Activated naive CD8-positive, alpha-beta T cell treated with anti-CD3 and anti-CD28 coated beads, Interleukin-2, amount 50 U/mL, for 24 hours (primary cell): ENCODE measurements at places on chromosomes 3 and 15.

DNA sequence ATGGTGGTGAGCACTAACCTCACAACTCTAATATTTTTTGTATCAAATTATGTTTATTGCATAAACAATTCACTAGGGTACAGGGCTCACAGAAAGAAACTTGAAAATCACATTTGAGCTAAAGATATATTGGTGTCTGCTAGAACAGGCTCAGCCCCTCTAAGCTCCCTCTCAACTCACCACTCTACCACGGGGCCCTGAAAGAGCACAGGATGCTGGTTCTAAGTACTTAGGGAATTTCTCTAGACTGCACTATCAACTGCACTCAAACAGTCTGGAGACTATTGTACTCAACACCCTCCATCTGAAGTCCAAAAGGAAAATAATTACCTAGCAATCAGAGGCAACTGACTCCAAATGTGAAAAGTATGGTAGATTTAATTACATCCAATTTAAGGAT is 98.7 kb upstream of the STRIT1 start:
- no peak overlapping the region for H3K27ac ChIP-seq
- H3K4me1 ChIP-seq, result no peaks in the 10 kb centered on the region
- no peak overlapping the region for H3K4me3 ChIP-seq

DNA sequence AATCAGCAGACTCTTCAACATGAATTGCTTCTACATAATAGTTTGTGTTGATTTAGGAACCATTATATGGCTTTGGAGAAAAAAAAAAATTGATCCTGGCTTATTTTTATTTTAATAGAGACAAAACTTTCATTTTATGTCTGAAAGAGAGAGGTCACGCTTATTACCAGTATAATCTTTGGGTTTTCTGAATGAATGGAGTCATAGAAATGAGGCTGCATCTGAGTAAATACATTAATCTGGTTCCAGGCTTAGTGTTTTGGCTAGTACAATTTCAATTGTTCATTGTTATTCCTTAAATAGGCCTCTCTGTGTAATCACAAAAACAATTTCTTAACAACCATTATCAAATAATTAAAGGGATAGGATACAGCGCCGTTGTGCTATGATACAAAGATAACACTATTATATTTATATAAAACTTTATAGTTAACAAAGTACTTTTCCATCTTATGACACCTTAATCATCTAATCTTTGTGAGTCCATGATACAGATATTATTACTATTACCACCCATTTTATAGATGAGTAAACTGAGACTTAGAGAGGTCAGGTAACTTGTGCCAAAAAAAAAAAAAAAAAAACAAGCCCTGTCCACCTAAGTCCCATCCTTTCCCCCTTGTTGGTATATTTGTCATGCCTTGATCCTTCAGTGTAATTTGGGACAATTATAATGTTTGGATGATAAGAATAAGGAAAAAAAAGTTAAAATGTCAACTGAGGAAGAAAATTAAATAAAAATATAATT is 41.8 kb upstream of the GOLM2 start:
- no peaks in the 10 kb centered on the region for H3K4me1 ChIP-seq
- no peaks in the 10 kb centered on the region for H3K36me3 ChIP-seq
- H3K4me3 ChIP-seq, result no peak overlapping the region
- DNase-seq, result no peak

GRCh38 chr3:137687181-137687879 is 76.8 kb upstream of the SOX14 start:
- H3K27ac ChIP-seq, result no peak overlapping the region
- no peak overlapping the region for H3K4me3 ChIP-seq
- H3K4me1 ChIP-seq, result no peaks in the 10 kb centered on the region

- H3K36me3 ChIP-seq, result no peaks in the 10 kb centered on the region
- no peaks in the 10 kb centered on the region for H3K4me1 ChIP-seq
- H3K27me3 ChIP-seq, result no peaks in the 10 kb centered on the region
- no peak for DNase-seq
- no peak overlapping the region for H3K27ac ChIP-seq
Measured at GRCh38 chr15:89792106-89792805, 16.1 kb downstream of the MESP2 start.

DNA sequence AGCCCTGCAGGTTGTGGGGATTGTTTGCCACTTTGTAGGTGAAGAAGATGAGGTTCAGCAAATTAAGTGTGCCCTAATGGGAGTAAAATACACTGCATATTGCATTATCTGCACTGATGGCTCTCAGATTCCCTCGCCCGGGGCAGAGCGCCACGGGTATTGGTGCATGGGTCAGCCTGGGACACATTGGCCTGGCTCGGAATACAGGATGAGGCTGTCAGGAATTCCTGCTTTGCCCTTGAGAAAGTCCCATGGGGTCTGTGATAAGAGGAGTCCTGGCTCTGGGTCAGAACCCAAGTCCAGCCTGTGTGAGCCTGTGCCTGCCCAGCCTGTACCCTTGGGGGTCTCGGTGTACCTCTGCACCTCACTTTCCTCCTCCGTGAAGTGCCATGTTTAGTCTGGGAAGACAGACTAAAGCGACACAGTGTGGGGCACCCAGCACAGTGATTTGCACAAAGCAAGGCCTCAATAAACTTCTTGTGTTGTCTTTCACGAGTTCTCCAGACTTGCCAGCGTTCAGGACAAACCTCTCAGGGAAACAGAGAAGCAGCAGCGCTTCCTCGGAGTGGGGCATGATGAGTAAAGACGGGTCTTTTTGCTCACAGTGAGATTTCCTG is 107.6 kb downstream of the LRRK1 start:
- peaks cover 3% of the 10 kb centered on the region for H3K27me3 ChIP-seq
- H3K36me3 ChIP-seq, result peaks cover 2% of the 10 kb centered on the region
- H3K4me3 ChIP-seq, result no peak overlapping the region
- no peak for DNase-seq
- H3K4me1 ChIP-seq, result no peaks in the 10 kb centered on the region

- peaks cover 15% of the 10 kb centered on the region for H3K4me1 ChIP-seq
- H3K4me3 ChIP-seq, result peak overlapping the region; percentile 33
- peak; percentile 90 for DNase-seq
- no peaks in the 10 kb centered on the region for H3K36me3 ChIP-seq
- peak overlapping the region; percentile 21 for H3K27ac ChIP-seq
- H3K27me3 ChIP-seq, result peaks cover 6% of the 10 kb centered on the region
Measured at GRCh38 chr15:89017370-89018066, 70.7 kb upstream of the ABHD2 start.

DNA sequence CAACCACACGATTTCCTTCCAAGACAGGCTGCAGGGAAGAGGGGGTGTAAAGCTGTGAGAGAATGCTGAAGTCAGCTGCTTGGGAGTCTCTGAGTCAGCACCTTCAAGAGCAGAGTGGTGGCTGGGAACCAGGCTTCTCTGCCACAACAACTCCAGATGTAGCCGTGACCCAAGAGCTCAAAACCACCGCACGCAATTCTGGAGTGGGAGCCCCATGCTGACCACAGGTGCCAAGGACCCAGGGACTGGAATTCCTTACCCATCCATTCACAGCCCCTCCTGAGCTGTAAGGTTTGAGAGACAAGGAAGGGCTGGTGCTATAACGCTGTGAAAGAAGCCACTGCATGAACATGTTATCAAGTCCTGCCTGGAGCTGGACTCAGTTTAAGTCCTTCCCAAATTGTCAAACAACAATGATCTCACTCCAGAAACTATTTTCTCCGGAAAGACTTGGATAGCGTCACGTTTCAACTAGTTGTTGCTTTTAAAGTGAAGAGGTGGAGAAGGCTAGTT is 61.4 kb downstream of the UMPS start:
- H3K27me3 ChIP-seq, result peaks cover 4% of the 10 kb centered on the region
- no peaks in the 10 kb centered on the region for H3K36me3 ChIP-seq
- no peak overlapping the region for H3K4me3 ChIP-seq
- no peak for DNase-seq

DNA sequence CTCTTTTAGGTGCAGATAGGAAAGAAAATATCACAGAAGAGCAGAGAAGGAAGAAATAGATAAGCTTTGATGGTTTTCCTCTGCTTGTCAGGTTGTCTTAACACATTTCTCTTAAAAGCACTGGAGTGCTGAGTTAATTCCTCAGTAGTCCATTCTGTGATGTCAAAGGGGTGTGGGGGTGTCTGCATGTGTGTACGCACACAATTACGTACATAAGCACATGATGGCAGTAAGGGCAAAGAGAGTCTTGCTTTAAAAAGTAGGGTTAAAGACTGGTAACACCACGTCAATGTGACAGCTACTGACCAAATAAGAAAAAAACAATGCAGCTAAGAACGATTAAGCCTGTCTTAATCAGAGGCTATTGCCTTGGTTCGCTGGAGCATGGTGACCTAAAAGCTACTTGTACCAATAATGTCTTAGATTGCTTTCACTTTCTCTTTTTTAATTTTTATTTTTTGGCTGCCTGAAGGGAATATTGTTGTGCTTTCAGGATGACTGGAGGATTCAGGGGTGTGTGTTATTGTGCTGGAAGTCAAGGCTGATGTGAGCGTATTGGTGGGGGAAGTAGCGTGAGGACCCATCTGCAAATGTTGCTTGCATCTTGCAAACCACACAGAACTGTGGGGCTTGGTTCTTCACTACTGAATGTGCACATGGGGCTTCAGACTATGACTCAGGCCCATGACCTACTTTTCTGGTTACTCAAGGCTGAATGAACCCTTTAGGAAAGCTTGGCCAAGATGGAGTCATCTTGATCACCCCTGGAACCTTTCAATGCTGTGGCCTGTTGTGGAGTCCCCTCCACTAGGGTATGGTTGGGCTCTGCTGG is 417.8 kb upstream of the TPM1 start:
- H3K4me1 ChIP-seq, result peaks cover 7% of the 10 kb centered on the region
- no peak for DNase-seq
- no peaks in the 10 kb centered on the region for H3K36me3 ChIP-seq
- H3K4me3 ChIP-seq, result peak overlapping the region; percentile 31
- H3K27ac ChIP-seq, result no peak overlapping the region

DNA sequence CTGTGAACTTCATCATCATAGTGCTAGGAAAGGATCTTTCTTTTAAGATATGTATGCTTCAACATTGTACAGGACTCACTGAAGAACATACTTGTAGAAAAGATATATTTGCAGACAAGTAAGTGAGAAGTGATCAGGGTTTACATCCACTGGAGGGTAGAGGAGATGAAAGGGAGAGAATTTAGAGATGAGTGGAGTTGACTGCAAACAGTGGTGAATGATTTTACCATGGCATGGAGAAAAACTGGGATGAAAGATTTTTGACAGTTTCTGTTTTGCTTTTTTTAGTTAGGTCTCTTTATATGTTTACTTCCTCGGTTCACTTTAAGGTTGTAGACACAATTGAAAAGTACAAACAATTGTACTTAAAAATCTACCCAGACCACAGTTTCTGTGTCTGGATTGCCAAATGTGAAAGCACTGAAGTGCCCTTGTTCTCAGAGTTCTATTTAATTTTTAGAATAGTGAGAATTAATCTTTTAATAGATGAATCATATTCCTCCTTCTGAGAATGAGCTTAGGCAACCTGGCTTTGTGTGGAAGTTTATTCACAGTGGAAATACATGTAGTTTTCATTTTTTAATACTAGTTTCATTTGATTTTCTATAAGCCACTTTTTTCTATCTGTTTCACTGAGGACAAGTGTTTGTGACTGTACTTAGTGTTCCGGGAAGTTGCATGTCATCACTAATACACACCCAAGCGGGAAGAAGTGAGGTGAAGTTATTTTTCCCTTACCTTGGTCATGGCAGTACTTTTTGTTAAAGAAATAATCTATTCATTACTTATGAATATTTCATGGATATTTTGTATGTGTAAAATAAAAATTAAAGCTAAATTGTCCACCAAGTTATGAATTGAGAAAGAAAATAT is 1.8 kb upstream of the GPR171 start:
- peak overlapping the region; percentile 99 for H3K27ac ChIP-seq
- H3K27me3 ChIP-seq, result peaks cover 2% of the 10 kb centered on the region
- H3K4me3 ChIP-seq, result peak overlapping the region; percentile 70
- peaks cover 86% of the 10 kb centered on the region for H3K4me1 ChIP-seq
- H3K36me3 ChIP-seq, result peaks cover 33% of the 10 kb centered on the region

DNA sequence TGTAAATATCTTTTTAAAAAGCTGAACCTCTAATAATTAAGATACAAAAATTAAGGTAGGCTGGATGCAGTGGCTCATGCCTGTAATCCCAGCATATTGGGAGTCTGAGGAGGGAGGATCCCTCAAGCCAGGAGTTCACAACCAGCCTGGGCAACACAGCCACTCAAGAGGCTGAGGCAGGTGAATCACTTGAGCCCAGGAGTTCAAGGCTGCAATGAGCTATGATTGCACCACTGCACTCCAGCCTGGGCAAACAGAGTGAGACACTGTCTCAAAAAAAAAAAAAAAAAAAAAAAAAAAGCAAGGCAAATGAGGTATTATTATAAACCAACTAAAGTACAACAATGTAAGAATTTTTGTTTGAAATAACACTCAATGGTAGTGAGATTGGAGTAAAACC is 47.6 kb downstream of the EFHB start:
- H3K27ac ChIP-seq, result no peak overlapping the region
- H3K4me1 ChIP-seq, result no peaks in the 10 kb centered on the region
- no peaks in the 10 kb centered on the region for H3K27me3 ChIP-seq
- H3K36me3 ChIP-seq, result no peaks in the 10 kb centered on the region
- DNase-seq, result no peak

- H3K4me3 ChIP-seq, result no peak overlapping the region
- no peak overlapping the region for H3K27ac ChIP-seq
- no peak for DNase-seq
- H3K27me3 ChIP-seq, result peaks cover 3% of the 10 kb centered on the region
- no peaks in the 10 kb centered on the region for H3K36me3 ChIP-seq
Measured at GRCh38 chr15:55766676-55767075, 23.7 kb upstream of the PRTG start.

GRCh38 chr3:95341314-95341713 is 1278.5 kb downstream of the NSUN3 start:
- H3K4me3 ChIP-seq, result no peak overlapping the region
- H3K36me3 ChIP-seq, result no peaks in the 10 kb centered on the region
- no peaks in the 10 kb centered on the region for H3K27me3 ChIP-seq
- DNase-seq, result no peak
